Stromal cell of bone marrow (primary cell): ENCODE measurements at places on chromosomes 2 and 18.
A peak's percentile ranks its signal among the peaks of the same experiment; 100 is the strongest.

DNA sequence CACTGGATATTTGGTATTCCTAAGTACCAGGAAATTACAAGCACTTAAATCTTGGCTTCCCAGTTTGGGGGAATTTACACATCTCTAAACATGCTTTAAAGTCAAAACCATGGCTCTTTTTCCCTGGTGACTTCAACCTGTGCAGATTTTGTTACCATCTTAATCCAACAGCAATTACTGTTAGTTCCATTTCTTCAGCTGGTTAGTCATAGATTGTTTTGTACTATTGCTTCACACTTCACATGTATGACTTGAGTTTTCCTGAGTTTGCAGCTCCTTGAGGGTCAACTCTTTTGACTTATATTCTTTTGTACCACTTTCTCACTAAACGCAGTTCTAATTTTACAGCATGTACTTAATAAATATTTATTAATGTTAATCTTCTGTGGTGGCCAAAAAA is 203.4 kb upstream of the RND3 start:
- peak; percentile 62 for DNase-seq

- DNase-seq, result no peak
Observed at GRCh38 chr2:45626387-45627221, 15.5 kb upstream of the SRBD1 start.

- no peak for DNase-seq
Observed at GRCh38 chr2:110969696-110970095, 151.0 kb upstream of the BCL2L11 start.

- no peak for DNase-seq
Observed at GRCh38 chr18:76993085-76993382, 139.5 kb downstream of the MBP start.

DNA sequence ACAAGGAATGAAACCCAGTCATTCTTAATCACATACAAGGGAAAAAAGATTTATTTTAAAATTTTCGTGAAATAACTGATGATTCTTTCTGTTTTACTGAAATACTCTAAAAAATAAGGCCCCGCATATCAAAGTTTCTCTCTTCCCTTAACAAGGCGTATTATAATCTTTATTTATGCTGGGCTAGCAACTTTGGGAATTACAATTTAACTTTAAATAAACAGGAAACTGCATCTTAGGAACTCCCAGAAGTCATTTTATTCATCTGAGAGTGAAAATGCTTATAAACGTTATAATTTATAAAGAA is 166.7 kb downstream of the TCF4 start:
- no peak for DNase-seq

- DNase-seq, result no peak
Observed at GRCh38 chr2:30254685-30255001, 23.3 kb downstream of the LBH start.

GRCh38 chr2:112096098-112096497 is 41.0 kb downstream of the TMEM87B start:
- no peak for DNase-seq

- DNase-seq, result peak; percentile 83
Observed at GRCh38 chr2:189254268-189254883, 74.8 kb upstream of the COL5A2 start.

- DNase-seq, result no peak
Observed at GRCh38 chr2:146246002-146246735, 1598.7 kb upstream of the ACVR2A start.

GRCh38 chr2:10009271-10009810 is 34.0 kb upstream of the KLF11 start:
- DNase-seq, result no peak

GRCh38 chr2:175872005-175872348 is 130.1 kb downstream of the LNPK start:
- no peak for DNase-seq

DNA sequence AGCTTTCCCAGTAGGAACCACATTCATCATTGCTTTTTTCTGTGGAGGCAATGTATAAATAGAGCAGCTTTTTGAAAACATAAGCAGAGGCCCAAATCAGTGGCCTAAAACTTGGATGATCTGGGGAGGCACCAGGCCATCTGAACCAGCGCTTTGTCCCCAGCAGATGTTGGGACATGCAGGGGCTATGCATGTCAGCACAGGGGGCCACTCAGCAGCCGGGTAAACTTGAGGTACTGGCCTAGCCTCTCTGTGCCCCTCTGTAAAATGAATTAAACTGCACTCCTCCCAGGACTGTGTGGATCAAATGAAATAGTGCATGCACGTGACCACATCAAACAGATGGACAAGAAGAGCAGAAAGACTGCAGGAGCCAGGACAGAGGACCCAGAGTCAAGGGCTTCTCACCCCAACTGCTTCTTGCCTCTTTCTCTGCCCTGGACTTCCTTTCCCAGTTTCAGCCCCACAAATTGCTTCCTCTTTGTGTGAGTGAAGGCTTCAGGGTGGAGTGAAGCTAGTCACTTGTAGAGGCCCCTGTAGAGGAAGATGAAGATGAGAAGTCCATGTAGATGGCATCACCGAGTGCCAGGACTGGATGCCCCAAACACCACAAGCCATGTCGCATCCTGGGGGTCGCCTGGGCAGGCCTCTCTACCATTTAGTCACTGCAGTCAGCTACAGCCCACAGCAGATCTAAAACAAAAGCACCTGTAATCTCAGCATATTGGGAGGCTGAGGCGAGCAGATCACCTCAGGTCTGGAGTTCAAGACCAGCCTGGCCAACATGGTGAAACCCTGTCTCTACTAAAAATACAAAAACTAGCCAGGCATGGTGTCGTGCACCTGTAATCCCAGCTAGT is 53.2 kb downstream of the IMPA2 start:
- DNase-seq, result no peak
